Hematopoietic multipotent progenitor cell treated with erythropoietin and hydrocortisone succinate and interleukin-3 and kit ligand, for 8 days (in vitro differentiated cells): ENCODE measurements at places on chromosomes 1 and 21.

DNA sequence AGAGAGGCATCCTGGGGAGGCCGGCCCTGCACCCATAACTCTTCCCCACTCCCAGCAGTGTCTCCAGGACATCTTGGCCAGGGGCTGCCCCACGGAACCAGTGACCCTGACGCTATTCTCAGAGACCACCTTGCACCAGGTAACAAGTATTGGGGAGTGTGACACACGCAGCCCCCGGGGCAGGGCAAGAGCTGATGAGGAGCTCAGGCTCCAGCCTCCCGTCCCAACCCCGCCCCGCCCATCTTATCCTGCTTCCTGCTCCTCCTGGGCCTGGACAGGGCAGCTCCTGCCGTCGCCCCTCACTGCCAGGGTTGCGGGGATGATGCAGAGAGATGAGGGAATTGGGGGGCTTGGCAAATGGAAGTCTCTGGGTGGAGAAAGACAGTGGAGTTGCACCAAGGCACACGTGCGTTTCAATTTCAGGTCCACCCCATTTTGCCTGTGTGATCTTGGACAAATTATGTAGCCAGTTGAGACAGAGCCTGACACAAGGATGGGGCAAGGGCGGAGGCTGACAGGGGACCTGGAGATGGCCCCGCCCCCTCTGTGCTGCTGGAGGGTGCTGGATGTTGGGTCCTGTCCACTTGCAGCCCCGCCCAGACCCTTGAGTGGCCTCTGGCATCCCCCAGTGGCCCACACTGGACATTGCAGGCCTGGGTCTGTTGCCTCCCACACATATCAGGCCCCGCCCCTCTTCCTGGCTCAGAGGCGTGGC lies 10.7 kb downstream of the CLCNKA start:
- DNase-seq, result peak; percentile 84

- DNase-seq, result peak; percentile 43
Measured at GRCh38 chr1:184222652-184223052, 164.2 kb upstream of the C1orf21 start.

DNA sequence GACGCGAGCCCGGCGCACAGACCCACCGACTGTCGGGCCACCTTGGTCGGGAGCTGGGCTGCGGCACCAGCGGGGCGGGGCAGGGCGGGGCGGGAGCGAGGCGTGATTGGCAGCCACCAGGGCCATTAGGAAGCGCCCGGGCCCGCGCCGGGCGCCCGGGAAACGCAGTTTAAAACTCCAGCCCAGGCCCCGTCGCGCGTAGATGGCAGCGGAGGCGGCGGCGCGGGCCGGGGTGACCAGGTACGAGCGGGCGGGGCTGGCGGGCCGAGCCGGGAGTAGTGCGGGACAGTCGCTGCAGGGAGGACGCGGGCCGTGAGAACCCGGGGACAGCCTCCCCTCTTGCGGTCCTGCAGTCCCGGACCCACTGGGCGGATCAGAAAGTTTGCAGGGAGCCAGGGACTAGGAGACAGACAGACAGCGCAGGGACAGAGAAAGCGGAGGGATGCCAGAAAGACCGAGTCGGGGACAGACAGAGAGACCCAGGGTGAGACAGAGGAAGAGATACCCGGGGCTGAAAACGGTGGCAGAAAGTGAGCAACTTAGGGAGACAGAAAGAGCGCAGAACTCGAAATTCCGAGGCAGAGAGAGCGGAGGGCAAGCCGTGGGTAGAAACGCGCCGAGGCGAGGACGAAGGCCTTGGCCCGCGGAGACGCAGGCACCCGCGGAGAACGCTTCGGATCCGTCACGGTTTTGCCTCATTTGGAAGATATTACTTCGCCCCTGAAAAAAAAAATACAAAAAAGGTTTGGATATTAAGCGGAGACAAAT lies at the start of gene DMBX1:
Gene DMBX1 (plus strand): TSS at position 199 of the 768 bp plus-strand sequence. CDS start 17,175 bp downstream, outside the sequence.
- peak; percentile 50 for DNase-seq

DNA sequence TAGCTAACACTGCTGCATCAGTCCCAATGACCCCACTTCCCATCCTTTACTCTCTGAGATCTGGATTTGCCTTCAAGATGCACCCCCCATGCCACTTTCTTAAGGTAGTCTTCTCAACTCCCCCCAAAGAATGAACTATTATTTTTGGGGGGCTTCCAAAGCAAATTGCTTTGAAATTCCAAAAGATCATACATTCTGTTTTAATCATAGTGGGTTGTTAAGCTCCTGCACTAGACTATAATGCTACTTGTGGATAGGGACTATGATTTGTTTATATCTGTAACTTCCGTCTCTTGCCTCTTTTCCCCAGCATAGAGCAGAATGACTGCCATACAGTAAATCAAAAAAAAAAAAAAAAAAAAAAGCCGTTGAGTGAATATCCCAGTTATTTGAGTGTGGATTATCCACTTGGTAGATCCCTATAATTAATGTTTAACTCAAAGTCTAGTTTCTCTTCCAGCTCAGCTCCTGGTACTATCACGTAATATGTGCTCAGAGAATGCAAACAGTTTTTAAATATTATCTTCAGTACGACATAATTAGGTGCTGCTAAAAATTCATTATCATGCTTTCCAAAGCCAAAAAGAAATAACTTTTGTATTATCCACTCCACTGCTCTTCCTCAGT lies 26.9 kb downstream of the KIRREL1 start:
- DNase-seq, result no peak

- DNase-seq, result no peak
Measured at GRCh38 chr21:45801989-45802388, 158.5 kb downstream of the PCBP3 start.

GRCh38 chr21:15333136-15333710 lies 268.4 kb upstream of the NRIP1 start:
- no peak for DNase-seq

GRCh38 chr1:154622503-154623039 lies 14.6 kb upstream of the ADAR start:
- DNase-seq, result no peak

DNA sequence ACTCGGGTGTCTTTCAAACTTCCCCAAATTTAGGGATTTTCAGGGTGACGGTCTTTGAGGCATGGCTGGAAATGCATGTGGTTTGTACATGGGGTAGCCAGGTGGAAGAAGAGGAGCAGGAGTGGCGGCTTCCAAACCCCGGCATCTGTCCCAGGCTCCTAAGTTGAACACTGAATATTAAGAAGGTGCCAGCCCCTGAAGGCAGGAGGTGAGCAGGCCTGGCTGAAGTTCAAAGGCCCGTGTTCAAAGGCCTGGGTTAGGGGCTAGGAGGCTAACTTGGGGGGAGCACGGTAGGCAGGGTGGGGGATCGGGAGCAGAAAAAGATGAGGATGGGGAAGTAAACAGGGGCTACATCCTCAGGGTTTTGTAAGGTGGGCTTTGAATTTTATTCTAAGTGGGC lies 42.8 kb downstream of the ELK4 start:
- DNase-seq, result no peak

- peak; percentile 52 for DNase-seq
Measured at GRCh38 chr1:206925106-206925736, 3.5 kb upstream of the FCMR start.

- DNase-seq, result no peak
Measured at GRCh38 chr1:3842912-3843311, 14.1 kb downstream of the CEP104 start.

DNA sequence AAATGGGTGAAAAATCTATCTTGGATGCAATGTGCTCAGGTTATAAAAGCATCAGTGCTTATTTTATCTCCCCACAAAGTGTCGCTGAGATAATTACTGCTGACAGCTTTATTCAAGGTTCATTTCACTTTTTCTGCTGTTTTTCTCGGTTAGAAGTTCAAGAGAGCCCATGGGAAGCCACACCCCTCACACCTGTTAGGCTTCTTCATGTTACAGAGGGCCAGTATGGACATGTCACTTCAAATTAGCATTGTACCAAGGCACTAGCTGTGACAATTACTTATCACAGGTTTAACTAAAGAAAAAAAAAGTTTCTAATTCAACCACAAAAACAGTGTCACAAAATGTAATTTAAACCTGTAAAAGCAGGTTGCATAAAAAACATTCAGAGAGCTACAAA lies 187.3 kb upstream of the DMRTA2 start:
- DNase-seq, result no peak

GRCh38 chr1:11156441-11156840 lies 32.7 kb upstream of the ANGPTL7 start:
- DNase-seq, result no peak

- peak; percentile 9 for DNase-seq
Measured at GRCh38 chr1:222048094-222048595, 306.3 kb upstream of the DUSP10 start.

GRCh38 chr1:89816366-89816765 lies 4.5 kb upstream of the LRRC8D start:
- DNase-seq, result no peak

- no peak for DNase-seq
Measured at GRCh38 chr1:19770436-19771190, 29.1 kb downstream of the TMCO4 start.

GRCh38 chr21:34613679-34614627 lies 960 bp downstream of the RCAN1 start:
- DNase-seq, result no peak

GRCh38 chr1:230334447-230334837 lies 91.7 kb downstream of the PGBD5 start:
- DNase-seq, result no peak

- DNase-seq, result no peak
Measured at GRCh38 chr1:112708002-112708448, 1.1 kb upstream of the RHOC start.

- no peak for DNase-seq
Measured at GRCh38 chr1:204523605-204524215, 7.5 kb downstream of the MDM4 start.

DNA sequence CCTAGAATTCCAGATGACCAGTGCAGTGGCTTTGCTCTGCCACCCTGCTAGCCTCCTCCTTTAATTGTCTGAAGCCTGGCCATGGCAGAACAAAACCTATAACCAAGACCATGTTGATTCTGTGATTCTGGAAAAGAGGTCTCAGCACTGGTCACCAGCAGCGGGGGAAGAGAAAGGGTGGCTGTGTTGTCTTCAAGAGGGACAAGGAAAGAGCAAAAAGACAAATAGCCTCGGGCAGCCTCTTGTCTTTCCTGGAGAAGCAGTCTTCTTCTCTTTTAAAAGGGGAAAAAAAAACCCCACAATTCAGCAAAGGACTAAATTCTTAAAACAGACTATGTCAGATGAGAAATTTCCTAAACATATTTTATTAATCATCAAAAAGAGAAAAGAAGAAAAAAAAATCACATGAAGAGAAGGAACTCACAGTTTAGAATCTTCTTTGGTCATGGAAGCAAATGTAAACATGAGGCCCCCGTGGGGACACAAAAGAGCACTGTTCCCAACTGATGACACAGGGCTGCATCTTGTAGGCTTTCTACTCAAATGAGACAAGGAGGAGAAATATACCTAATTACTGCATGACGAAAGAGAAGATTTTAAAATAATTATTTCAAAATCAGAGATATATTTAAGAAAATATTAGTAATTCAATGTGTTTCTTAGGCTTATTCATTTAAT lies 36.3 kb upstream of the RAP1GAP start:
- no peak for DNase-seq

- DNase-seq, result no peak
Measured at GRCh38 chr1:59664166-59664565, 150.6 kb upstream of the HOOK1 start.

DNA sequence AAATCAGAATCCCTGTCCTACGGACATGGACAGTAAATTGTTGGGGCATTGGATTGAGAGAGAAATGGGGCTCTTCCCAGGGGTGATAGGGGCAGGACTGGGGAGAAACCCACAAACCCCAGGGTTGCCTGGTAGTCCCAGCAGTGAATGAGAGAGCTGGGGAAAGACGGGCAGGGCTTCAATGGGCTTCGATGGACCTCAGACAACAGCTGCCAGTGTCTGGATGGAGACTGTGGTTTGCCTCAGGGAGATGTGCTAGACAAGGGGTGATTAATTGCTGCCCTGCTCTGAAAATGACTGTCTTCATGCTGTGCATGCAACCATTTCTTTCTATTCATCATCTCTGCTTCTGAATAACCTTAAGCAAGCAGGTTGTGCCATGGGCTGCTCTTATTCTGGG lies 7.4 kb downstream of the GPR25 start:
- DNase-seq, result no peak

DNA sequence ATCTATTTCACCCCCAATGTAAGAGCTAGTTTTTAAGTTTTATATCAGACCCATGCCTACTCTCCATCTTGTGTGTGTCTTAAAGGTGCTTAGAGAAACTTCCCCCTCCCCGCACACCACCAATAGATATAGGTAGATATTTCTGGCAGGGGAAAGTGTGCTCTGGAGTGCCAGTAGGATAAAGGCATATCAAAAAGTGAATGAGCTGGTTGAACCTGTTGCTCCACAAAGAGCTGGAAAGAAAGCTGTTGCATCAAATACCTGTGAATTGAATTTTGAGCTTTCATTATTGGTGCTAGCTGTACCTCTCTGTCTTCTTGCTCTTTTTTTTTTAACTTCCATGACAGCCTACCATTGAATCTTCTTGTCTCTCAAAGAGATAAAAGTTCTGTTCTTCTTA lies 32.8 kb downstream of the ARID1A start:
- DNase-seq, result no peak
